ENCODE measurements at places on chromosomes 5 and 9.

DNA sequence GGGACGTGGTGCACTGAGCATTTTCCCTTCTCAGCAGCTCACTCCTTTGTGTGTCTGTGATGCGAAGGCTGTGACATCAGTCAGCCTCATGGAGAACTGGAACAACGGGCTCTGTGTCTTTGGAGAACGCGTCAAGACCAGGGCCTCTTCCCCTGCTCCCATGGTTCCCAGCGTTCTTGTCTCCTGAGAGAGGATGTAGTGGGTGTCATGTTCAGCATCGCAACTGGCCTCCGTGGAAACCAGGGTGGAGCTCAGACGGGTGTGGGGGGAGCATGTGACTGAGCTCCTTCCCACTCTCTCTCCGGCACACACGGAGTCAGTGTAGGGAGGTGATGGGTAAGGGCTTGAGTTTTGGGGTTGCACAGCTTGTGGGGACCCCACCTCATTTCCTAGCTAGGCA, 59.7 kb downstream of the TENT4A start:
- no peak for DNase-seq

DNA sequence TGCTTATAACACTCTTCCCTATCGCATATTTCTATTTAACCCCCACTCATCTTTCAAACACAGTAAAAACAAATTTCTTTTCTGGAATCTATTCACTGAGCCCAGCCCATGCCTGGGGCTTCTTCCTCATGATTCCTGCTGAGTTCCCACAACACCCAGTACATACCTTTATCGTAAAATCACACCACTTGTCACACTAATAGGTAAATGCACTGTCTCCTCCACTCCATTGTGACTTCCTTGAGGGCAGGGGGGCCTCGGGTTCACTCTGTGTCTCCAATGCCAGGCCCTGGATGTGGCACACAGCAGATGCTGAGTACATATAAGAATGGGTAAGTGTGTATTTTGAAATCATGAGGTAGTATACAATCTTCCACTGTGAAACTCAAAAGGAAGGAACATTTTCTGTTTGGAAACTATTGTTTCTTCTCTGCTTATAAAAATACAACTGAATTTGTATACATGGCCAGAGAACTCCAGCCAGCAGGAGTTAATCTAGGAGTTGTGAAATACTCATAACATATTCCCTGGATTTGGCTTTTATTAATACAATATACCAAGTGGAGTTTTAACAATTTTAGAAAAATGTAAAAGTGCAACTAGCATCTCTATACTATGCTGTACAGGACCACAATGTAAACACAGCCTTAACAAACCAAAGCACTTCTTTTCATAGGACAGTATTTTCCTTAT, 7.2 kb downstream of the PLK2 start:
- no peak for DNase-seq

DNA sequence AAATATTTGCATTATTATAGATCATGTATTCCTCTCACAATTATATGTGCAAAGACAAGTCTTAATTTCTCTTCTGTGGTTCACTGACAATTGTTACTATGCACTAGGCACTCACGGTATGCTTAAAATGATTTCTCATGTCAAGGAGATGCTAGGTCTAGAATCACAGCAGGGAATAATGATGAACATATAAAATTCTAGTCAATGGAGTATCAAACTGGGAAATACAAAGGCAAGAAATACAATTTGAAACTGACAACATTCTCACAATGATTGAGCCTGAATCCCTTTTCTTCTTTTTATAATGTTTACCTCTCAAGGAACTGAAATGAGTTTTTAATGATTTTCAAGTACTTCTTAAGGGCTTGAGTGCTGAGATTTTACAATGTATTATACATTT, 302.3 kb upstream of the GRAMD2B start:
- DNase-seq = no peak

- DNase-seq = no peak
Measured at GRCh38 chr5:72245951-72246532, 74.0 kb downstream of the MRPS27 start.
